HEK293T (cell line): ENCODE measurements at places on chromosomes 12 and 14.

DNA sequence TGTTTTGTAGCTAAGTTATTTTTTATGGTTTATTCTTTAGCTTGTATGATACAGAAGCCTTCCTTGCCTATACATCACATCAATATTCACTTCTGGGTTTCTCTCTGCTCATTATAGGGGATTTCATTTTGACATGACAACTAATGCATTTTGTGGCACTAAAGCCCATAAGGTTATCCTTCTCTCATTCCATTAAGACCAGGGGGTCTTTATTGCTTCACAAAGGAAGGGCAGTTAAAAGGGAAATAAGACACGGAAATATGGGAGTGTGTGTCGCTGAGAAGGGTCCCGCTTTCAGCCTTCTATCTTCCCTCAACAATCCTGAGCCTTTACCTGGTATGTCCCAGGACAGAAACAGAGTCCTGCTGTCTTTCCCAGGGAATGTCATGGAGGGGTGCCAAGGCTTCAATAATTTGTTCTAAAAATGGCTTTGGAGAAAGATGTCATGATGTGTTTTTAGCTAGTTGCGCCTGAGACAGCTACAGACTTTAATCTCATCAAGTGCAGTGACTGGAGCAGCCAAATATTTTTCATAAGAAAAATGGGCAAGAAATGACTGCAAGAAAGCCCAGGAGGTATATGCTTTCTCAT, 1145.4 kb upstream of the TMEM132C start:
- no peak for DNase-seq

DNA sequence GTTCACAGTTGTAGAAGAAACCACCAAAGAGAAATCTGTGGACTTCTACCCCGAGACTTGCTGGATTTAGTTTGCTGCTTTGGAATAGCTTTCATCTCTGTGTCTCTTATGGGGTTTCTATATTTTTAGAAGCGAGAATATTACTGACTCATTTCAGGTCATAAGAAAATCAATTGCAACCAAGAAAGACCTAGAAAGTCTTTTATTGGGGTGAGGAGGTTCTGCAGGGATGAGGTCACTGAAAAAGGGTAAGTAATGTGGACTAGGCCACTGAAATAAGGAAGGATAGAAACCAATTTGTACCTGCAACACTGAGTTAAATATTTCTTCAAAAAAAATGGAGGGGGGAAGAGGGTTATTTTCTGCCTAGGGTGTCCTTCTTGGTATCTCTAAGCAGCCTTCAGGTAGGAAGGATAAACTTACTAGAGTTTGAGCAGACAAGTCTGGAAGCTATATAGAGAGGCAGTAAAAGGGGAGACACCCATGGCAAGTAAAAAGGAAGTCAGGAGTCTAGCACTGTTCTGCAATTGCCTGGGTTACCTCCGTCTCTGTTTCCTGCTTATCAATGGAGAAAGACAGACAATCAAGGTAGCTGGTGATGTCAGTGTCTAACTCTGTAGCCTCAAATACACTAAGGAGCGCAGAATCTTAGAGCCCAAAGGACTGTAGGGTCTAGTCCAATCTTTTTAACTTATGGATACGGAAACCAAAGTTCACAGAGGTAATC, 19.6 kb upstream of the KERA start:
- no peak for DNase-seq

GRCh38 chr14:67493092-67493717, 4.7 kb upstream of the TMEM229B start:
- no peak for DNase-seq

DNA sequence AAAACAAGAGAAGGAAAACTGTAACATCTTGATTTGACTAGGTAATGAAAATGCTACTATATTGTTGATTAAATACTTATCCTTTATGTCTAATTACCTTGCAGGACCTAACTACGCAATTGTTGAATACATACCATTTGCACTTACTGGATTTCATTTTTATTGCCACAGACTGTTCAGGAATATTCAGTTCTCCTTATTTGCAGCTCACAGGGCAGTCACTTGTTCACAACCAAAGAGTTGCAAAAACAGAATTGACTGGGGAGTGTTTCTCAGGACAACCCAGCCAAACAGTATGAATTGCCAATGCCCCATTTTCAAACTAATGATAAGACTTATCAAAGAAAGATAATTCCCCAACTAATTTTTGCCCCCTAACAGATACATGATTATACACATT, 49.4 kb downstream of the CIT start:
- no peak for DNase-seq

- DNase-seq, result no peak
These were observed 26.6 kb downstream of the MBIP start for GRCh38 chr14:36293824-36294223.

- no peak for DNase-seq
These were observed 64.6 kb downstream of the ANO4 start for GRCh38 chr12:100859063-100859627.
